ENCODE measurements at places on chromosomes 3 and 15. TPM values are rescaled to one million over a fixed set of nuclear protein-coding genes. Genes with fewer than 3 reads are reported as not detected.

DNA sequence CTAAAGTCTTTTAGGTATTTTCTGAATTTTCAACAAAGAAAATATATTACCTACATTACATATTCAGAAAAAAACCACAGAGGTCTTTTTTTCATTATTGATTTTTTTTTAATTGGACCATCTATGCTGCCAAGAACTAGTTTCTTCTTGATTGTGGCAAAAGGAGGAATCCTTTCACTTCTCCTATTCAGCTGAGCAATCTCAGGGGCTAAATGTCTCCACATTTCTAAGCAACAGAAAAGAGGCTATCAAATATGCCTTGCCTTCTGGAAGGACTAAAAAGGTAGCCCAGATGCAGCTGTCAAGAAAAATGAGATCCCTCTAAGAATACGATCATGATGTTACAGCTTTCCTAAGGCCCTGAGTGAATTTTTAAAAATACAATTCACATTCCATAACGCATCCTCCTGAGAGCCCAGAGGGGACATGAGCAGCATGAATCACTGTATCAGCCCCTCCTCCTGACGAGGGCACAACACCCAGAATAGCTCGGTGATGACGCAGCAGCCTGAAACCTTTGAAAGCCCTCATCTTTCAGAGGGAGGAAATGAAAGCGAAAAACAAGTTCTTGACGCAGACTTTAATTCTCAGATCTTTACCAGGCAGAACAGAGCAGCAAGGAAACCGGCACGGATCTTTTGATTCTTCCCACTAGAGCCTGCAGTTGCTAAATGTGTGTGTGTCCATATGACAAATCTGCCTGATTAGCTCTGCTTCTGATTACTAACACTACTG is 24.6 kb downstream of the RUBCN start:
- peak; percentile 93 for DNase-seq

GOLGA6A gene
- not detected for polyA plus RNA-seq

GRCh38 chr3:55097441-55097840 is 169.6 kb upstream of the LRTM1 start:
- DNase-seq: no peak

DNA sequence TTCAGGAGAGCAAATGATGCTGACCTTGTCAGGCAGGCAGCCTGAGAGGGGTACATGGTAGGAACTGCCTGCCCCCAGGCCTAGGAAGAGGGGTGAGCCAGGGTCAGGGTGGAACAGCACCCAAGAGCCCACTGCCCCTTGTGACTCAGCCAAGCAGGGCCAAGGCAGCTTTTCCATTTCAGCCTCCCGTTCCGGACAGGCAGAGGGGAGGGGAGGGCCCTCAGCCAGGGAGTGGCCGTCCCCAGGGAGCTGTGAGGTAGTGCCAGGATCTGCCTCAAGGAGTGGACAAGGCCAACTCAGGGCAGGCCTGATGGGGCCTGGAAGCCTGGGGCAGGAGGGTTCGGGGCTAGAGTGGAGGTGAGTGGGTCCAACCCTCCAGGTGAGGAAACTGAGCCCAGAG is 5.1 kb upstream of the ANKRD63 start:
- DNase-seq: no peak

CSNK1G1 gene
- 3.0 TPM for polyA plus RNA-seq

NDN gene
- polyA plus RNA-seq: 47.8 TPM

GRCh38 chr3:26406636-26407035 is 215.9 kb upstream of the LRRC3B start:
- DNase-seq: no peak

- no peak for DNase-seq
Observed at GRCh38 chr15:99095626-99096025, 9.3 kb upstream of the SYNM start.

- no peak for DNase-seq
Observed at GRCh38 chr3:120160050-120160449, 65.8 kb upstream of the GSK3B start.

DNA sequence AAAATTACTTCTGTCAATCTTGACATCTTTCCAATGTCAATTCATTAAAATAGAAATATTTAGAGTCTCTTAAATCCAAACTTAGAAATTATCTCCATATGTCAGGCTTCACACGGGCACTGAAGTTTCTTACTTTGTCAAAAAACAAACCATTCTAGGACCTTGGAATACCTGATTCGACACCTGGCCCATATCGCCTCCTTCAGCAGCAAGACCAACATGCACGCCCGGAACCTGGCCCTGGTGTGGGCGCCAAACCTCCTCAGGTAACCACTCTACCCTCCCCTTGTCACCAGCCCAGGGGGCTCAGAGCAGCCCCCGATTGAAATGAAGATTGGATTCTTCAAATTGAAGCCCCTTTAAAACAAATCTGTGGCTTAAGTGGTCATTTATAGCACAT is 81.3 kb downstream of the TMEM39A start:
- DNase-seq: no peak

POPDC2 gene
- 17.5 TPM for polyA plus RNA-seq
